ENCODE measurements at places on chromosomes 16 and 17. TPM values are rescaled to one million over a fixed set of nuclear protein-coding genes. Genes with fewer than 3 reads are reported as not detected.
A peak's percentile ranks its signal among the peaks of the same experiment; 100 is the strongest.

SULT1A4 gene
- total RNA-seq: 1.9 TPM

BICDL2 gene
- 1.3 TPM for total RNA-seq

MT1M gene
- 2.2 TPM for total RNA-seq

ADCY7 gene
- 5.9 TPM for total RNA-seq

MAPT gene
- 5.0 TPM for total RNA-seq

TLCD2 gene
- 2.0 TPM for total RNA-seq

- H3K27me3 ChIP-seq: no peaks in the 10 kb centered on the region
- peaks cover 5% of the 10 kb centered on the region for H3K4me1 ChIP-seq
- H3K27ac ChIP-seq: no peak overlapping the region
- no peaks in the 10 kb centered on the region for H3K36me3 ChIP-seq
Observed at GRCh38 chr17:63626551-63627180, 4.4 kb downstream of the MAP3K3 start.

DNA sequence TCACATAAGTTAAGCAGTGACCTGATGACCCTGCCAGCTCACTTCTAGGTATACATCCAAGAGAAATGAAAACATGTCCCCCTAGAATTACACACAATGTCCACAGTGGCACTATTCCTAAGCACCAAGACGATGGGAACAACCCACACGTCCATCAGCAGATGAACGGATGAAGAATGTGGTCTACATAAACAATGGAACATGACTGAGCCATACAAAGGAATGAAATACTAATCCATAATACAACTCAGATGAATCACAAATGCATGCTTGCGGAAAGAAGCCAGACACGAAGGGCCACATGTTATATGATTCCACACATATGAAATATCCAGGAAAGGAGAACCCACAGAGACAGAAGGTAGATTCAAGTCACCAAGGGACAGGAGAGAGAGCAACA is 17.4 kb downstream of the USP22 start:
- H3K4me3 ChIP-seq: no peak overlapping the region
- DNase-seq: no peak
- H3K4me1 ChIP-seq: peaks cover 15% of the 10 kb centered on the region
- H3K27me3 ChIP-seq: no peaks in the 10 kb centered on the region
- no peaks in the 10 kb centered on the region for H3K36me3 ChIP-seq

- DNase-seq: peak; percentile 11
- no peaks in the 10 kb centered on the region for H3K36me3 ChIP-seq
- H3K27me3 ChIP-seq: no peaks in the 10 kb centered on the region
- peak overlapping the region; percentile 91 for H3K4me3 ChIP-seq
- H3K4me1 ChIP-seq: peaks cover 16% of the 10 kb centered on the region
Observed at GRCh38 chr16:3281222-3281820, 2.0 kb upstream of the ZNF263 start.

DNA sequence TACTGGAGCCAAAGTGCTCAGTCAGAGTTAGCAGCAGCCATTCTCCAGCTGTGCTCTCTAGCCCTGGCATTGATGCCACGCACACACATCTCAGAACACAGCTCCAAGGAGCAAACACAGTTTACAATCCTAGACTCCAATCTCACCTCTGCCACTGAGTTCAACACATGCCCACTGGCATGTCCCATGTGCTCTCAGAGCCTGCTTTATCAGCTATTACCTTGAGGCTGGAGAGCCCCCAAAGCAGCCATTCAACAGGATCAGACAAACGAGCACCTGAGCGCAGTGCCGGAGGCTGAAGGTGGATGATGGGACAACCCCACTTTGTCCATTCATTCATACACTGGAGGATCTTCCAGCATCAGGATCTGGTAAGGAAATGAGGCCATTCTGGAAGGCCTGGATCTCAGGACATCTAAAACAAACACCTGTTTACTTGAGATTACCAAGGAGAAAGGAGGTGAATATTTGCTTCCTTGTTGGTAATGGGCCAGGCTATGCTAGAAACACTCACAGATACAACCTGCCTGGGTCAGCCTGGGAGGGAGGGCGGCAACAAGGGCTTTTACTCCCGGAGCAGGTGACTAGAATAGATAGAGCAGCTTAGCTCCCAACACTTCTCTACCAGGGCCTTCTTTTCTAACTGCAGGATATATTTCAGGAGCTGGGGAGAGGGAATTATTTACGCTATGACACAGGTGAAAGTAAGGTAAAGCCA is 25.4 kb downstream of the RANBP10 start:
- no peaks in the 10 kb centered on the region for H3K36me3 ChIP-seq
- no peaks in the 10 kb centered on the region for H3K27me3 ChIP-seq
- DNase-seq: no peak
- no peaks in the 10 kb centered on the region for H3K4me1 ChIP-seq

GRCh38 chr17:57424777-57425188 is 168.5 kb downstream of the MSI2 start:
- no peaks in the 10 kb centered on the region for H3K4me1 ChIP-seq
- H3K27me3 ChIP-seq: no peaks in the 10 kb centered on the region
- H3K4me3 ChIP-seq: no peak overlapping the region

DNA sequence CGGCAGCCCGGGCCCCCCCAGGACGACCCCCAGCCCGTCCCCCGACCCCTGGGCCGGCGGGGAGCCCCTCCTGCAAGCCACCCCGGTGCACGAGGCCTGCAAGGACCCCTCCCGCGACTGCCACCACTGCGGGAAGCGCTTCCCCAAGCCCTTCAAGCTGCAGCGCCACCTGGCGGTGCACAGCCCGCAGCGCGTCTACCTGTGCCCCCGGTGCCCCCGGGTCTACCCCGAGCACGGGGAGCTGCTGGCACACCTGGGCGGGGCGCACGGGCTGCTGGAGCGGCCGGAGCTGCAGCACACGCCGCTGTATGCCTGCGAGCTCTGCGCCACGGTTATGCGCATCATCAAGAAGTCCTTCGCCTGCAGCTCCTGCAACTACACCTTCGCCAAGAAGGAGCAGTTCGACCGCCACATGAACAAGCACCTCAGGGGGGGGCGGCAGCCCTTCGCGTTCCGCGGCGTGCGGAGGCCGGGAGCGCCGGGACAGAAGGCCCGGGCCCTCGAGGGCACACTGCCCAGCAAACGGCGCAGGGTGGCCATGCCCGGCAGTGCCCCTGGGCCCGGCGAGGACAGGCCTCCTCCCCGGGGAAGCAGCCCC is 15.6 kb upstream of the ZFPM1 start:
- no peaks in the 10 kb centered on the region for H3K36me3 ChIP-seq
- peak overlapping the region; percentile 30 for H3K4me3 ChIP-seq
- no peak overlapping the region for H3K27ac ChIP-seq

GRCh38 chr16:3243882-3244281 is 8.9 kb upstream of the ZNF200 start:
- H3K4me3 ChIP-seq: no peak overlapping the region
- H3K27me3 ChIP-seq: no peaks in the 10 kb centered on the region
- H3K27ac ChIP-seq: no peak overlapping the region
- no peaks in the 10 kb centered on the region for H3K4me1 ChIP-seq
- DNase-seq: no peak
- no peaks in the 10 kb centered on the region for H3K36me3 ChIP-seq

GRCh38 chr17:47956791-47957590 is 692 bp downstream of the PRR15L start:
- no peak overlapping the region for H3K4me3 ChIP-seq
- no peaks in the 10 kb centered on the region for H3K27me3 ChIP-seq

GRCh38 chr16:66219491-66219890 is 147.0 kb upstream of the CDH5 start:
- H3K27ac ChIP-seq: no peak overlapping the region
- no peaks in the 10 kb centered on the region for H3K36me3 ChIP-seq
- no peaks in the 10 kb centered on the region for H3K27me3 ChIP-seq

DNA sequence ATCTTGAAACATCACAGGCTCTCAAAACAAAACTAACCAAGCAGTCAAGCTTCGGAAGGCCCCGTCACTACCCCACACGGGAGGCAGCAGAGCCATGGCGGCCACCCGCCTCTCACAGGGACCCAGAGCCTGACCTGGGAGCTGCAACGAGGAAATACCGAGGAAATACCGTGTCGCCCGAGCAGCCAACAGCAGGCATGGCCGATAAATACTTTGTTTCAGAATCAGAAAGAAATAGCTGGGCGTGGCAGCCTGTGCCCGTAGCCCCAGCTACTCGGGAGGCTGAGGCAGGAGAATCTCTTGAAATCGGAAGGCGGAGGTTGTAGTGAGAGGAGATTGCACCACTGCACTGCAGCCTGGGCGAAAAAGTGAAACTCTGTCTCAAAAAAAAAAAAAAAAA is 6.9 kb downstream of the LMF1 start:
- H3K36me3 ChIP-seq: no peaks in the 10 kb centered on the region
- H3K4me1 ChIP-seq: no peaks in the 10 kb centered on the region
- no peak overlapping the region for H3K27ac ChIP-seq

DNA sequence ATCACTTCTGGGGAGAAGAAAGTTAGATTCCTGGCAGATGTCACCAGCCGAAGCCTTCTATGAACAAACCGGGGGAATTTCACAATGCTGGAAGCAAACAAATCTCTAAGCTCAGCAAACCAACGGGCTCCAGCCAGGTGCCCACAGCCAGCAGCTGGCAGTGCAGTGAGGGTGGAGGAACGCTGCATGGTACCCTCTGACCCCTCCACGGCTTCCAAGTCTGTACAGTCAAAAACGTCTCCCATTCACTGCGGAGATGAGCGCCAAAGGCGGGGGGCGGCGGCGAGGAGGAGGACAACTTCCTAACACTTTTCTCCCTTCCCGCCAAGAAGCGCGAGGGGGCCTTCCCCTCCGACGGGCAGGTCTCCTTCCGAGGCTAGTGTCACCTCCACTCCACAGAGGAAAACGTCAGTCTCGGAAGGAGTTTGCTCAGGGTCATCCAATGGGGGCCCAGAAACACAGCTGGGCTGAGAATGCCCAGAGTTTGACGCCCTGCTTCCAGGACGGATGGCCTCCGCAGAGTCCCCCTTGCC is 924 bp downstream of the ZNF598 start:
- no peaks in the 10 kb centered on the region for H3K36me3 ChIP-seq
- peaks cover 44% of the 10 kb centered on the region for H3K4me1 ChIP-seq
- H3K27ac ChIP-seq: peak overlapping the region; percentile 72
- DNase-seq: no peak
- H3K27me3 ChIP-seq: no peaks in the 10 kb centered on the region
- H3K4me3 ChIP-seq: peak overlapping the region; percentile 80

- no peak overlapping the region for H3K27ac ChIP-seq
- no peak for DNase-seq
- H3K4me1 ChIP-seq: no peaks in the 10 kb centered on the region
Observed at GRCh38 chr17:71184716-71185115, 936.1 kb upstream of the SOX9 start.

DNA sequence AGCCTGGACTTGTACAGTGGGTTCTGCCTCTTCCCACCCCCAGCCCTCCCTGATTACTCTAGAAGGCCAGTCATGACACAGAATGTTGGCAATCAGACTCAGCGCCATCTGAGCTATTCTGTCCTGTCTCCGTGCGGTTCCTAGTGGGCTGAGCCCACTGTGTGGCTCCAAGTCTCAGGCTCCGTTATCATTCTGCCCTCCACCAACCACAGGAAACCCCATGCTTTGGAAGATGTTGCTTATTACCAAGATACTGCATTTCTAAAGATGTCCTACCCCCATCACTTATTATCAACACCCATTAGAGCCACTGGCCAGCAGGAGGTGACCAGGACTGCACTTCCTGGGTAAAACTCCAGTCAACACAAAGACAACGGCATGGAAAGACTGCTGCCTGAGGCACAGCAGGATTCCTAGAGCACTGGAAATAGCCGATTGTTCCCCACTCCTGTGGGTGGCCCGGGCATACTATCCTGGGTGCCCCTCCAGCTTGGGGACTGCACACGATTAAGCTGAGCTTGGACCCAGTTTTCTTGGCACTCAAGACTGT is 133.6 kb downstream of the AATF start:
- H3K27ac ChIP-seq: no peak overlapping the region
- no peak for DNase-seq
- no peak overlapping the region for H3K4me3 ChIP-seq
- peaks cover 3% of the 10 kb centered on the region for H3K4me1 ChIP-seq

DNA sequence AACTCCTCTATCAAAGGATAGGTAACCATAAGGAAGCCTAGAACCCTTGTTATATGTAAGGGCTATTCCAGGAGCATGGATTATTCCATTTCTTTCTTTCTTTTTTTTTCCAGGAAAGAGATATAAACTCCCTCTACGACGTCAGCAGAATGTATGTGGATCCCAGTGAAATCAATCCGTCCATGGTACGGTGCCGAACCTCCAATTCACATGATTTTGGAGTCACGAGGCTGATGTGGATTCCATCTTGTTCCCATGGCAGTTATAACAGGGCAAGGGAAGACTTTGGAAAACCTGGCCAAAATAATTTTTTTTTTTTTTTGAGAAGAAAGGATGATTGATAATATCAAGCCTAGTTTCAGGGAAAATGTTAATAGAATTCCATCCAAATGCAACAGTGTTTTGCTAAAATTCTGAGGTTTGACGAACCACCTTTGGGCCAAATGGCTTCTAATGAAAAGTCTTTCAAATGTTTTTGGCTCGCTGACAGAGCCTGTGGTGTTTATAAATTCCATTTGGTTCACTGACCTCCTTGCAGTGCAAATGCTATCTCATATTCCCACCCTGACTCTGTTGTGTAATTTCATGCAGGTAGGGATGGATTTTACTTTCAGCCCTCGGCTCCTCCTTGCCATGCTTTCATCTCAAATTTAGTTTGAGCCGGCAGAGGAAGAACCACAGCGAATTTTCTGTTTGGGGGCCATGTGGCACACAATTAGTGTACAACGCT is 90.0 kb downstream of the SDR42E1 start:
- H3K4me1 ChIP-seq: no peaks in the 10 kb centered on the region
- H3K4me3 ChIP-seq: no peak overlapping the region
- no peak for DNase-seq
- no peaks in the 10 kb centered on the region for H3K36me3 ChIP-seq
- H3K27ac ChIP-seq: no peak overlapping the region

DNA sequence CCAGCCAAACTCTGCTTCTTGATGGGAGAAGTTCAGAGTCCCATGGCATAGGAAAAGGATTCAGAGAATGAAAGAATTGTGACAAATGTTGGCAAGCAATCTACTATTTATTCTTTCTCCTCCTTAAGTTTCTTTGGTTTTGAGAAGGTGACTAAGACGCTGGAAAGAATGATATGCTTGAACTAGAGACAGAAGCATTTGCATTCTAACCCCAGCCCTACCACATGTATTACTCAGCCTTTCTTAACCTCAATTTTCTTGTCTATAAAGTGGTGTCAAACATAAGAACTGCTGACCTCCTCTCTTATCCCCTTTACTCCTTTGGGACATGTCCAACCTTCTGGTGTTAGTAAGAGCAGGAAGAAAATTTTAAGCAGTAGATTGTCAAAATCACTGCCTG is 124.7 kb downstream of the HS3ST2 start:
- H3K4me3 ChIP-seq: no peak overlapping the region
- no peaks in the 10 kb centered on the region for H3K27me3 ChIP-seq
- H3K27ac ChIP-seq: no peak overlapping the region
- no peaks in the 10 kb centered on the region for H3K4me1 ChIP-seq

- no peak overlapping the region for H3K27ac ChIP-seq
- no peaks in the 10 kb centered on the region for H3K27me3 ChIP-seq
- no peak overlapping the region for H3K4me3 ChIP-seq
- no peaks in the 10 kb centered on the region for H3K4me1 ChIP-seq
- H3K36me3 ChIP-seq: no peaks in the 10 kb centered on the region
Observed at GRCh38 chr17:72338847-72339790, 218.3 kb downstream of the SOX9 start.

DNA sequence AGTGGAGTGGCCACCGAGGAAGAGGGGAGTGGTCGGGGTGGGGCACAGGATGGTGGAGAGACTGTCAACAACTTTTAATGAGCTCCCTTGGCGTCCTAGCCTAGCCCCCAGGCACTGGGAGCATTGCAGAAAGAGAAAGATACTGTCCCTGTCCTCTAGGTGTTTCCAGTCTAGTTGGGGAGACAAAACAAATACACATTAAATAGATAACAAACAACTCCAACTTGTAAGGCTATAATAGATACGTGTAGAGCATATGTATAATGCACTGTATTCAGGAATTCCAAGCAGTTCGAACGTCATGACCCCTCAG is 435 bp upstream of the UBE2O start:
- H3K27me3 ChIP-seq: no peaks in the 10 kb centered on the region
- no peak for DNase-seq
- H3K36me3 ChIP-seq: no peaks in the 10 kb centered on the region

All from testis (tissue), 5 donors.